ELF-1 (cell line): ENCODE measurements at places on chromosomes 3 and 15.

DNA sequence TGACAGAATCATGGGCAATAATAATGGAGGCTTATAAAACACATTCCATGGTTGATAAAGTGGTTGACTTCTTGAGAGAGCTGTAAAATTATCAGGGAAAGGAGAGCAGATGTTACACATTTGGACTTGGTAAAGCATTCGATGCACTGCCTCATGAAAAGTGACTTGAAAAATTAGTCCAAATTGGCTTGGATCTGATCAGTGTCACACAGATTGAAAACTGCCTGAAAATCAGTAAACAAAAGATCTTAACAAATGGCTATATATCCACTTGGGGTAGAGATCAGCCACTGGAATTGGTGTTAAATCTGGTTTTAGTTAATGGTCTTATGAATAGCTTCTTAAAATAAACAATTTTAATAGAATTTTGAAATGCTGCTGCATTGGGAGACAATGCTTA lies 20.3 kb downstream of the SHOX2 start:
- DNase-seq: no peak

DNA sequence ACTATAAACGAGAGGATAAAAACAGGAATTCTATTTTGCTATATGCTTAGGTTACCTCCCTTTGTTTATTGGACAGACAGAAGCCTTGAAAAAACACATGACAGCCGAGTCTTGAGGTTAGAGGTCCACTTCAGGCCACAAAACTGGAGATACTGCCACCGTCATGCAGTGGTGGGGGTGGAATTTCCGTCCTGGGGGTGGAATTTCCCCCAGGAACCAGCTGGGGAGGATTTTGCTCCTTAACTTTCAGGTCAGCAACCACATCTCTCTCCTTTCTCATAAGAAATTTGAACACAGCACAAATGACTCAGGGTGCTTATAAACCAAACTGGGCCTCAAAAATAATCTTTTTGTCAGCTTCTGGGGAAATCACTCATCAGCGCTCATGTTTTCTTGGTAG lies 545.8 kb upstream of the ADAMTS9 start:
- DNase-seq: no peak

DNA sequence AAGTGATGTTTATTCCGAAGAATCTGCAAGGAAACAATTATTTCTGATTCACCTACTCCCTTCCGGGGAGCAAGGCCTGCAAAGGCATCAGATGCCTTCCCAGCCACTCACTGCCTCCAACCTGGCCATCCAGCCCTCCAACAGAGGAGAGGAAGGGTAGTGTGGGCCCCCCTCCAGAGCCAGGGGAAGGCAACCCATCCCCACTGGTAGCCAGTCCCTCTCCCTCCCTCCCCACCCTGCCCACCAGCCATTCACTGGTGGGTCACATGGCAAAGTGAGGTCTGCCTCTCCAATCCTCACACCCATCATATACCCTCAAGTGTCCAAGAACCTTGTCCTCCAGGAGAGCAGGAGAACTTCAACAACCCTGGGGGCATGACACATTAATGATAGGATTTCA lies 2.4 kb upstream of the VIPR1 start:
- no peak for DNase-seq

GRCh38 chr15:91913560-91913959 lies 60.1 kb downstream of the SLCO3A1 start:
- no peak for DNase-seq

- DNase-seq: peak; percentile 37
These were observed at the start of gene ANKRD28 for GRCh38 chr3:15797642-15798303. Gene ANKRD28, minus strand, starts transcription at chr3:15797979. Its CDS starts 1,458 bp downstream, at chr3:15796521.

DNA sequence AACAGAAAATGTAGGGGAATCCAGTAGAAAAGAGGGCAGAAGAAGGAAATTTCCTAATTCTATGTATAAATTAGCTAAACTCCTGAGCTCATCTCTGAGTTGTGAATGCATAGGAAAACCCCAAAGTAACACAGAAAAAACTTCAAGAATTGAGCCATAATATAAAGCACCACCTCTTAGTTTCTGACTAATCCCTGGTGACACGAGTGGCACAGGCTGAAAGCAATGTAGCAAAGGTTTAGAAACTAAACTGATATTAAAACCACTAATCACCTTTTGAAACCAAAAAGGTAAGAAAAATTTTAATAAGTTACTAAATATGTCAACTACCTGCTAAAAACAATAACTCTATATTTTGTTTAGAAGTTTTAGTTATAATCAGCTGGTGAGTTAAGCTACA lies 255.6 kb upstream of the NECTIN3 start:
- DNase-seq: no peak

GRCh38 chr3:172519740-172520139 lies 3.5 kb downstream of the TNFSF10 start:
- no peak for DNase-seq

- no peak for DNase-seq
These were observed 59.7 kb downstream of the LMCD1 start for GRCh38 chr3:8561370-8561769.

DNA sequence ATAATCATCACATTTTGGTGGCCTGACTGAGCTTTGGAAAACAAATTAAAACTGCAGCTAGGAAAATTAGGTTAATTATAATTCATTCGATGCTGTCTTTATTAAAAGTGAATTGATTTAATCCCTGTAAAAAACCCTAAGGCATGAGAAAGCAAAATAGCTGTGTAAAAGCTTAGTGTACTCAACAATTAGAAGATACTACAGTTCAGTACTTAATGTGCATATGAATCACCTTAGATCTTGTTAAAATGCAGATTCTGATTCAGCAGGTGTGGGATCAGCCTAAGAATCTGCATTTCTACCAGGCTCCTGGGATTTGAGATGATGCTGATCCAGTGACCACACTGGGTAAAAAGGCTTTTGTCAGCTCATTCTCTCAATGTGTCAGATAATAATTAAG lies 559.9 kb upstream of the GOLIM4 start:
- no peak for DNase-seq

GRCh38 chr15:67766968-67767367 lies 58.3 kb upstream of the SKOR1 start:
- DNase-seq: no peak

- DNase-seq: no peak
These were observed 334.2 kb downstream of the PYDC2 start for GRCh38 chr3:191795196-191795595.

GRCh38 chr15:36886191-36886590 lies 214.2 kb downstream of the MEIS2 start:
- DNase-seq: no peak

DNA sequence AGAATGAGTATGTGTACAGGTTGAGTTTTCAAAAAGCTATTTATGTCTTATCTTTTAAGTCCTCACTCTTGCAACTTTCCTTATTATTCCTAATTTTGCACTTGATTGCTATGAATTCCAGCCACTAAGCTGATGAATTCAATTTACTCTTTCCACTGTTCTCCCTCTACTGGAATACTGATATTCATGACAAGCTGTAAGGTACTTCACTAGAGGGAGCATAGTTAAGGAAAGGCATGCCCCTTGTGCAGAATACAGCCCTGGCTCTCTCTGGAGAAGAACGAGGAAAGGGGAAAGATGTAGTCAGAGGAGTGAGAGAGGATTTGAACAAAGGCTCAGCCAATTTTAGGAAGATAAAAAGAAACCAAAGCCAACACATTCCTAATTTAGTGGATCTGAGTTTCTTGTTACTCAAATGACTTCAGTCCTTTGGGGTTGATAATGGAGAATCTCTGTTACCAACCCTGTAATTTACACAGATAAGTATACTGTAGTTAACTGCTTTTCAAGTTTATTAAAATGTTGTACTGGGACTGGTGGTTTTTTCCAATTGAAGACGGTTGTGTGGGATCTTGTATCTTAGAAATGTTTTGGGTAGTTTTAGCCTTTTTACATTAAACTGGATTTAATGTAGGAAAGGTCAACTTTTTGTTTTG lies 4.0 kb downstream of the SCAANT1 start:
- no peak for DNase-seq

DNA sequence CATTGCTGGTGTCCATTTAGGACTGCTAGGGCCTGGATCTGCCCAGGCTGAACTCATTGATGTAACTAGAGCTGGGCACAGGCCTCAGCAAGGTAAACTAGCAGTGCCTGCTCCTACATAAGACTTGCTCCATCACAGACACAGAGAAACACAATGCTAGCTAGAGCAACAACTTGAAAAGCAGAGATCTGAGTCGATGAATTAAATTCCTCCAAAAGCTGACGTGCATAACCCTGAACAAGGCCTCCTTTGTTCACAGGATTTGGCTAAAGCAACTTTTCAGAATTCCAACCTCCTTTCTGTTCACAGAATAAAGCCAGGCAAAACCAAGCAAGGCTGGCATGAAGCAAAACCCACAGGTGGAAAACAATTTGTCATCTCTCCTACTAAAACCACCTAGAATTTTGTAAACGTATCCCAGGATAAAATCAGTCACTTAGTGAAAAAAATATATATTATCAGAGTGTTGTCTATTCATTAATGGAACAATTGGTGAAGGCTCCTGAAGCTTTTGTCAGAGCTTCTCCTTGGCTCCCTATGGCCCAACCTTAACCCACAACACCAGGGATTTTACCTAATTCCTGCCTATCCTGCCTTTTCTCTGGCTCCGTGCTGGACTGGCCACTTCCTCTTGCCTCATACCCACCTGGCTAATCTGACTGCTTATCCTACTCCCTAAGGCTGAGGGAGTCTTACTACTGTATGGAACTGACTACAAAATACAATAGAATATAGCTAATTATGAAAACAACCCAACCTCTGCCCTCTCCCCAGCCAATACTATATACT lies 39.9 kb downstream of the PLCH1 start:
- no peak for DNase-seq

GRCh38 chr15:64210371-64210770 lies 47.5 kb upstream of the PPIB start:
- DNase-seq: no peak

DNA sequence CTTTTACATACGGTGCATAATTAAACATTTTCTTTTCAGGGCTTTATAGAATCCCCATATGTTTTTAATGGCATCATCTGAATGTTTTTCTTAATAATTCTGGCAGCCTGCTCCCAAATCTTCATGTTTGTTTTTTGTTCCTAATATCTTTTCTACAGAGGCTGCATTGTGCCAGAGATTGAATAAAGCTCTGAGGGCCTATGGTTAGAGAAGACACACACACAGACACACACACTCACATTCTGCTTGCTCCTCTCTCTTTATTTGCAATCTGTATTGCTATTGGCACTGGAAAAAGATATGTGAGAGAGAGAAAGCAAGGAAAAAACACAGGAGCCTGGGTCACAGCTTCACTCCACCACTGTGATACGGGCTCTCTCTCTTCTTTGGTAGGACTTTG lies 136.0 kb downstream of the MECOM start:
- DNase-seq: no peak

GRCh38 chr3:171056528-171056927 lies 30.0 kb upstream of the SLC2A2 start:
- no peak for DNase-seq

DNA sequence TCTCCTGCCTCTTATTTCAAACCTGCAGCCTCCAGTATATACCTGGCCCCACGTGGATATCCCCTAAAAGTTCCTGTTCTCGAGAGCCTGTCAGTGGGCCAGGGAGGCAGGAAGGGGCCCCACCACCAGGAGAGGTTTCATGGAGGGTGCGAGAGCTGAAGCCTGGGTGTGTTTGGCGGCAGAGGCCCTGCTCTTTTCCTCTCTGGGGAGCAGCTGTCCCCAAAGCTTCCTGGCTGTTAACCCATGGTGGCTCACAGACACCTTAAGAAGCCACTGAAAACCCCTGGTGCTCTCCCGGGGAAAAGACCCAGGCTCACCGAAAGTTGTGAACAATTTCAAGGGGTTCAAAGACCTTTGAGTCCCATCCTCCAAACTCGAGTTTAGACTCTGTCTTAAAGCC lies 1.1 kb downstream of the PRRT3 start:
- no peak for DNase-seq

GRCh38 chr15:59594493-59594942 lies 17.1 kb upstream of the GCNT3 start:
- DNase-seq: peak; percentile 10

DNA sequence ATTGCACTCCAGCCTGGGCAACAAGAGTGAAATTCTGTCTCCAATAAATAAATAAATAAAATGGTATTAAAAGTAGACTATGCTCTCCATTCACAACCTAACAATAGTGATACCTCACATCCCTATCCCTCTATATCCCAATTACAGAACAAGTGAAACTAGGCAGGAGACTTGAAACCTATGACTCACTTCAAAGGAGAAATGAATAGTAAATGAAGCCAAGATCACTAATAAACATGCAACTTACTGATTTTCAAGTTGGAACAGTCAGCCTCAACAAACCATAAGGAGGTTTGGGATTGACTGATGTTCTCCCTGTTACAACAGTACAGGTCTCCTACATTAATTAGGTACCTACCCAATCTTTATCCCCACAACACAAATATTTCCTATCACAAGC lies 103.4 kb downstream of the GSK3B start:
- DNase-seq: no peak

- peak; percentile 75 for DNase-seq
These were observed 78.5 kb upstream of the FAM174B start for GRCh38 chr15:92733934-92734521.

- DNase-seq: no peak
These were observed 68.9 kb downstream of the ARMC8 start for GRCh38 chr3:138256022-138256421.

- DNase-seq: peak; percentile 49
These were observed 3.7 kb downstream of the WNT5A start for GRCh38 chr3:55483196-55484095.

- no peak for DNase-seq
These were observed 41.3 kb downstream of the EHHADH start for GRCh38 chr3:185212559-185212958.

- DNase-seq: no peak
These were observed 15.3 kb downstream of the ZBTB38 start for GRCh38 chr3:141383555-141384129.

GRCh38 chr15:70559265-70560239 lies 203.8 kb downstream of the UACA start:
- DNase-seq: no peak
